Uterus (tissue), 4 donors: ENCODE measurements at places on chromosomes 6 and 20. TPM values are rescaled to one million over a fixed set of nuclear protein-coding genes. Genes with fewer than 3 reads are reported as not detected.

Gene DSE
- total RNA-seq: 34.4 TPM

Gene GSTA3
- total RNA-seq: not detected

Gene PRICKLE4
- total RNA-seq: 17.9 TPM

Gene HLA-DRA
- total RNA-seq: 263 TPM

Gene CPXM1
- 15.3 TPM for total RNA-seq

Gene RPRD1B
- 40.4 TPM for total RNA-seq

Gene LY6G6C
- not detected for total RNA-seq

Gene MARCKS
- total RNA-seq: 30.3 TPM

Gene FAM8A1
- 58.5 TPM for total RNA-seq

Gene TFAP2D
- total RNA-seq: not detected

Gene GLP1R
- not detected for total RNA-seq

Gene TRIM31
- not detected for total RNA-seq

GRCh38 chr20:34927736-34928135 lies 27.9 kb downstream of the GSS start:
- no peak for DNase-seq

DNA sequence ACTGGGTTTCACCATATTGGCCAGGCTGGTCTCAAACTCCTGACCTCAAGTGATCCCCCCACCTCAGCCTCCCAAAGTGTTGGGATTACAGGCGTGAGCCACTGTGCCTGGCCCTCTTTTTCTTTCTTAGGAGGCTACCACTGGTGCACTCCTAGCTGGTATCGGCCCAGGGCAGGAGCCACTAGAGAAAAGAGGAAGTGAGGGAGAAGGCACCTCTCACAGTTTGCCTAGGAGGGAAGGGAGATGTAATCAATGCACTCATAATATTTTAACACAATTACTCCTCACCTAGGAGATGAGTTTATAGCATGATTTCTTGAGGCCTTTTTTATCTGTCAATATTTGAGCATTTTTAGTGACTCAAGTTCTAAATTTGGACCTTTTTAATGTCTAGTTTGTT lies 189.0 kb upstream of the SOX4 start:
- DNase-seq: no peak

DNA sequence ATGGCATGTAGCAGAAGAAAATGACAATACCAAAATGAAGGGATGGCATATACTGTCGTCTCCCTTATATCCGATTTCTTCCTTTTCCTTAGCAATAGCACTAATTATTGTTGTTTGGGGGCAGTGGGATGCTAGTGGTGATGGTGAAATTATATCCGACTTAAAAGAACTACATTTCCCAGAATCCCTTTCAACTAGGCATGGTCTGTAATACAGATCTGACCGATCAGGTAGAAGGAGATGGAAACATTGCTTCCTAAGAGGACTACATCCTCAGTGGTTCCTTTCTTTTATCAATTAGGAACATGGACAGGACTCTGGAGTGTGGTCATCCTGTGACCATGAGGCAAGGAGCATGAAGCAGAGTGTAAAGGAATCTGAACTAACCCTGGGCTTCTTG lies 532.6 kb downstream of the CBLN4 start:
- no peak for DNase-seq

DNA sequence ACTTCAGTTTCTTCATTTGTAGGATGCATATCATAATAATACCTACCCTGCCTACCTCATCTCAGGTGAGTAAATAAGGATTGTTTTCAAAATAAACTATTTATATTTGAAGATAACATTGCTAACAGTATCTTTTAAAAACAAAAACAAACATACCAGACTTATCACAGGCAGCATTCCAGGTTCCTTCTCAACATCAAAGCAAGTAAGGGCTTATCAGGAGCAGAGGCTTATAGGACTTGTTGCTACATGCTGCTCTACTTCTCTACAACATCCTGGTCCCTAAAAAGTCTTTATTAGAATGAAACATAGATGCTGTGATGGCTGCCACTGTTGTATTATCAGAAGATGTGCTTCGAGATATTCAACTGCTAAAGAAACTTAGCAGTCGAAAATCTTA lies 149.2 kb upstream of the PRDM1 start:
- DNase-seq: no peak

GRCh38 chr6:85451565-85452306 lies 1.9 kb downstream of the NT5E start:
- DNase-seq: no peak

DNA sequence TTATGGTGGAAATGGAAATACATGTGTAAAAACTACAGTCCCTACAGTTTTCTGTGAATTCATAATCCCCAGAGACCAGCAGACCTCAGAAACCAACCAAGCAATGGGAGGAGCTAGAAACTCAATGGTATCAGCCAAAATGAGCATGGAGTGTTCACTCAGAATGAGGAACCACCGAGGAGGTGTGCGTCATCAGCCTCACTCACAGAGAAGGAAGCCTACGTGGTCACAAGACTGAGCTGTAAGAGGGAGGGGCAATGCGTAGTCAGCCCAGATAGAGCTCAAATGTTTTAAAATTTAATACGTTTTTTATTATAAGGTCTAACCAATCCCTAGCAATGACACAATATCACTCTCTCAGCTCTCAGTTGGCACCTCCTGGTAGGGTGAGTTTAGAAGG lies 17.4 kb downstream of the MYLK4 start:
- no peak for DNase-seq

- DNase-seq: peak; percentile 83
Measured at GRCh38 chr6:32255199-32256153, 31.6 kb upstream of the NOTCH4 start.

GRCh38 chr6:148657048-148657447 lies 89.8 kb upstream of the UST start:
- DNase-seq: no peak

GRCh38 chr6:11262242-11262641 lies 29.8 kb upstream of the NEDD9 start:
- DNase-seq: no peak

GRCh38 chr20:37251825-37252477 lies 9.7 kb downstream of the GHRH start:
- DNase-seq: no peak

GRCh38 chr20:25194333-25194972 lies 1.1 kb upstream of the ENTPD6 start:
- no peak for DNase-seq

DNA sequence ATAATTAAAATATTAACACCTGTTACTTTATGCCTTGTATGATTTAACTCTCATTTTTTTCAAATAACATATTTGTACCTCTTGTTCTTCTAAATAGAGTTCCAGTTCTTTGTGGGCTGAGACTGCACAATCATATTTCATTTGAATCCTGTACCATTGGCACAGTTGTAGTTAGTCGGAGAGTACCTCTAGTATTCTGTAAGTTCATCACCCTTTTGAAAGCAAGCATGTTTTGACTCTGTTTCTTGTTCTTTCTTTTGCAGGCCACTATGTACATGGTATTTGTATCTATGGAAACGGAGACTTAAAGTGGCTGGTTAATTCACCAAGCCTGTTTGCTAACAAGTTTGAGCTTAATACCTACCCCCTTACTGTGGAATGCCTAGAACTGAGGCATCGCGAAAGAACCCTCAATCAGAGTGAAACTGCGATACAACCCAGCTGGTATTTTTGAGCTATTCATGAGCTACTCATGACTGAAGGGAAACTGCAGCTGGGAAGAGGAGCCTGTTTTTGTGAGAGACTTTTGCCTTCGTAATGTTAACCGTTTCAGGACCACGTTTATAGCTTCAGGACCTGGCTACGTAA lies 68.2 kb downstream of the C6orf52 start:
- no peak for DNase-seq

DNA sequence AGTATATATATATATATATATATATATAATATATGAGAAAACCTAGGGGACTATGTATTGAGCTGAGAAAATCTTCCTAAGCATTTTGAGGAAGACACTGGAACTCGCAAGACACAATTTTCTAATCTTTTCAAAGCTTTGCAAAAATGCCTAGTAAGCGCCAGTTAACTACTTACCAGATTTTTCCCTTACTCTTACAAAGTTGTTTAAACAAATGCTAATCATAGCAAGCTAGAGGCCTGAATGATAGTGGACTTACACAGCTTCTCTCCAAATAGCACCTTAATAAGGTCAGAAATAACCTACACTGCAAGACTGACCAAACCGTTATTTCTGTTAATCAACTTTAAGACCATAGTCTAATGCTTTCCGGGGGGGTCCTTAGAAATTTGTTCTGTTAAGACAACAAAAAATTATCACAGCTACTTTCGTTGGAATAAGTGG lies 56.1 kb upstream of the HFE start:
- no peak for DNase-seq
